ENCODE measurements at places on chromosomes 5 and 9. TPM values are rescaled to one million over a fixed set of nuclear protein-coding genes. Genes with fewer than 3 reads are reported as not detected.

The ARHGEF28 gene
- total RNA-seq: 6.1 TPM

The TAF1L gene
- total RNA-seq: not detected

DNA sequence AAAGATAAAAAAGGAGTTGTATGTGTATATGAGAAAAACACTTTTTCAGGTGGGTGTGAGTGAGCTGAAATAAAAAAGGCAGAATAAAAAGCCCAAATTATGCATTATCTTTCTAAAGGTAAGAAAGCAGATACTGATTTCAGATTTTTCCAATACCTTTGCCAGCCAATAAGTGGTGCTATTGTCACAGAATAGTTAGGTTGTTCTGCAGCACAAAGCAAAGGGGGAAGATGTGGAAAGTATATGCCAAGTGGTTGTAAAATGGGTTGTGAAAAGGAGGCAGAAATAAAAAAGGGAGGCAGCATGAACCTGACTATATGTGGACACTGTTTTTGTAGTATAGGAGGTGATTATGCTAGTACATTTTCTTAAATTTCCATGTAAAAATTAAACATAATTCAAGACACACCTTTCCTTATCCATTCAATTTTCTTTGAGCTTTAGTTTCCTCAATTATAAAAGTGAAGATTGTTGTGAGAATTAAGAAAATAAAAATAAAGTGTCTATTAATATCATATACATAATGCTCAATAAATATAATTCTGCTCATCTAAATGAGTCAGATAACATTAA is 106.7 kb downstream of the SMIM15 start:
- DNase-seq: no peak
- H3K27ac ChIP-seq: no peak overlapping the region
- peaks cover 32% of the 10 kb centered on the region for H3K4me1 ChIP-seq

DNA sequence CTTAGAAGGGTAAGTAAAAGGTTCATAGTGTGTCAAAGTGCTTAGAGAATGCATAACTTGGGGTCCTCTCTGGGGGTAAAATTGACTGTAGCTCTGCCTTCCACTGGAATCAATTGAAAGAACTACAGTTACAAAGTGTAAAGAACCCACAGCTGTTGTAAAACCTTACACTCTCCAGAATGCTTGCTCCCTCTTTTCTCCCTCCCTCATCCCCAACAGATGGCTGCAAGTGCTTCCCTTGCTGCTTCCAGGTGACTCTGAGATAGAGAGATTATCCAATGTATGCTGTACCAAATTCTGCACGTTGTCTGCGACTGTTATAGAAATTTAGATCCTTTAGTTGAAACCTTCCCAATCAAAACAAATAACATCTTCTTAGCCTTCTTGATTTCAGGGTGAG is 126.0 kb downstream of the STK32A start:
- no peaks in the 10 kb centered on the region for H3K4me1 ChIP-seq
- peaks cover 8% of the 10 kb centered on the region for H3K27me3 ChIP-seq
- no peak overlapping the region for H3K4me3 ChIP-seq
- no peak for DNase-seq
- H3K36me3 ChIP-seq: no peaks in the 10 kb centered on the region

DNA sequence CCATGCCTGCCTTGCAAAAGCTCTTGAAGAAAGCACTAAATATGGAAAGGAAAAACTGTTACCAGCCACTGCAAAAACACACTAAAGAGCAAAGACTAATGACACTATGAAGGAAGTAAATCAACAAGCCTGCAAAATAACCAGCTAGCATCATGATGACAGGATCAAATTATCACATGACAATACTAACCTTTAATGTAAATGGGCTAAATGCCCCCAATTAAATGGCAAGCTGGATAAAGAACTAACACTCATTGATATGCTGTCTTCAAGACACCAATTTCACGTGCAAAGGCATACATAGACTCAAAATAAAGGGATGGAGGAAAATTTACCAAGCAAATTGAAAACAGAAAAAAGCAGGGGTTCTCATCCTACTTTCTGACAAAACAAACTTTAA is 231.8 kb upstream of the RGMB start:
- H3K27me3 ChIP-seq: no peaks in the 10 kb centered on the region
- H3K4me1 ChIP-seq: no peaks in the 10 kb centered on the region
- no peak overlapping the region for H3K27ac ChIP-seq
- H3K36me3 ChIP-seq: no peaks in the 10 kb centered on the region

DNA sequence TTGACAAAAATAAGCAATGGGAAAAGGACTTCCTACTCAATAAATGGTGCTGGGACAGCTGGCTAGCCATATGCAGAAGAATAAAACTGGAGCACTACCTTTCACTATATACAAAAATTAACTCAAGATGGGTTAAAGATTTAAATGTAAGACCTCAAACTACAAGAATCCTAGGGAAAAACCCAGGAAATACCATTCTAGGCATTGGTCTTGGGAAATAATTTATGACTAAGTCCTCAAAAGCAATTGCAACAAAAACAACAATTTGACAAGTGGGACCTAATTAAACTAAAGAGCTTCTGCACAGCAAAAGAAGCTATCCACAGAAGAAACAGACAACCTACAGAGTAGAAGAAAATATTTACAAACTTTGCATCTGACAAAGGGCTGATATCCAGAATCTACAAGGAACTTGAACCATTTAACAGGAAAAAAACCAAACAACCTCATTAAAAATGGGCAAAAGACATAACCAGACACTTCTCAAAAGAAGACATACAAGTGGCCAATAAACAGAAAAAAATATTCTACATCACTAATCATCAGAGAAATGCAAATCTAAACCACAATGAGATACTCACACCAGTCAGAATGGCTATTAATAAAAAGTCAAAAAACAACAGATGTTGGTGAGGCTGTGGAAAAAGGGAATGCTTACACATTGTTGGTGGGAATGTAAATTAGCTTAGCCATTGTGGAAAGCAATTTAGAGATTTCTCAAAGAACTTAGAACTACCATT is 75.2 kb upstream of the CPEB4 start:
- H3K4me3 ChIP-seq: no peak overlapping the region
- H3K27ac ChIP-seq: no peak overlapping the region
- H3K27me3 ChIP-seq: no peaks in the 10 kb centered on the region
- no peaks in the 10 kb centered on the region for H3K36me3 ChIP-seq
- DNase-seq: no peak

DNA sequence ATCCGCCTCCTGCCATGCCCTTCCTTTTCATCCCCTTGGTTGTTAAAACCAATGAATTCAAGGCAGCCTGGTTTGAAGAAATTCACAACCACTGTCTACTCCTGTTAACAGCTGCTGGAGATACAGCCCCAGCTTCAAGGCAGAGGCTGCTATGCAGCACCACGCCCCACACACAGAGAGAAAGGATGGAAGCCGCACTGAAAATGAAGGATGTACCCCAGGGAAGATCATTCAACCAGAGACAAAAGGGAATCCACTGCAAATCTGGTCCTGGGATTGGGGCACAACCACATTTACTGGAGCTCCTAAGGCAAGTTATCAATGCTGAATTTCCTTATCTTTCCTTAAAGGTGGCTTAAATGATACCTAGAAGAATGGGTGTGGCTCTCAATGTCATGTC is 58.7 kb downstream of the DPYSL3 start:
- no peaks in the 10 kb centered on the region for H3K4me1 ChIP-seq
- H3K4me3 ChIP-seq: no peak overlapping the region
- no peak for DNase-seq
- H3K36me3 ChIP-seq: no peaks in the 10 kb centered on the region

DNA sequence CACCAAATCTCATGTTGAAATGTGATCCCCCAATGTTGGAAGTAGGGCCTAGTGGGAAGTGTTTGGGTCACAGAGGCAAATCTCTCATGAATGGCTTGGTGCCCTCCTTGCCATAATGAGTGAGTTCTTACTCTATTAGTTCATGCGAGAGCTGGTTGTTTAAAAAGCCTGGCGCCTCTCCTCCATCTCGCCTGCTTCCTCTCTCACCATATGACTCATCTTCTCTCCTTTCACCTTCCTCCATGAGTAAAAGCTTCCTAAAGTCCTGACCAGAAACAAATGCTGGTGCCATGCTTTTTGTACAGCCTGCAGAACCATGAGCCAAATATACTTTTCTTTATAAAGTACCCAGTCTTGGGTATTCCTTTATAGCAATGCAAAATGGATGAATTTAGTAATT is 20.9 kb upstream of the ARHGAP26 start:
- H3K27ac ChIP-seq: no peak overlapping the region
- H3K36me3 ChIP-seq: no peaks in the 10 kb centered on the region
- H3K4me3 ChIP-seq: no peak overlapping the region
- no peaks in the 10 kb centered on the region for H3K27me3 ChIP-seq

DNA sequence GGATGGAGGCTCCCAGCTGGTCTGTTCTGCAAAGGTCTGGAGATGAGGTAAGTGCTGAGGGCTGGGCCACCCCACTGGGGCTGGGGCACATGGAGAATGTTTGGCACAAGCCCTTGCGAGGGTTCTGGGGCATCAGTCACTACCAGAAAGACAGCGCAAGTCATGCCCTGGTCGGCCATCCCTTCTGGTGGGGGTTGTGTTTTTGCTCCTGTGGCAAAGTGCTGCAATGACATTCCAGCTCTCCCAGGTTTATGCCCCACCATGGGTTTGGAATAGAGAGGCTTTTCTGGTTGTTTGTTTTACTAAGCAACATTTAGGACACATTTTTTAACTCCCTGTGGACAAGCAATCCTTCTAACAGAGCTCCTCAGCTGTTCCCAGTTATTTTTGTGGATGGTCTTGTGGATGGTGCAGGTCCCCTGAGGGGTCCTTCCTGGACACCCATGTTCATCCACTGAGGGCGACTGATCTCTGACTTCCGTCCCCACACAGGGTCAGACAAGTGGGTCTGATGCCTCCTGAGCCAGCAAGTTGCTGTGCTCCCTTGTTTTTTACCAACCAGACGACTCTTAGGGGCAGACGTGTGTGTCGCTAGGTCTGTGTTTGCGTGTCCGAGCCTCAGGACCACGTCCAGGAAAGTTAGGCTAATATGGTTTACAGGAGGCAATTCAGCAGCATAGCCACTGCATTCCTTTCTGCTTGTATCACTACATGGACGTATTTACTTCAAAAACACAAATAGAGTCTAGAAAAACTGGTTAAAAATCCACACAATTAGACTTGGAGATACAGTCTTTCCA is 64.9 kb upstream of the ECM2 start:
- no peak overlapping the region for H3K27ac ChIP-seq
- no peaks in the 10 kb centered on the region for H3K27me3 ChIP-seq

DNA sequence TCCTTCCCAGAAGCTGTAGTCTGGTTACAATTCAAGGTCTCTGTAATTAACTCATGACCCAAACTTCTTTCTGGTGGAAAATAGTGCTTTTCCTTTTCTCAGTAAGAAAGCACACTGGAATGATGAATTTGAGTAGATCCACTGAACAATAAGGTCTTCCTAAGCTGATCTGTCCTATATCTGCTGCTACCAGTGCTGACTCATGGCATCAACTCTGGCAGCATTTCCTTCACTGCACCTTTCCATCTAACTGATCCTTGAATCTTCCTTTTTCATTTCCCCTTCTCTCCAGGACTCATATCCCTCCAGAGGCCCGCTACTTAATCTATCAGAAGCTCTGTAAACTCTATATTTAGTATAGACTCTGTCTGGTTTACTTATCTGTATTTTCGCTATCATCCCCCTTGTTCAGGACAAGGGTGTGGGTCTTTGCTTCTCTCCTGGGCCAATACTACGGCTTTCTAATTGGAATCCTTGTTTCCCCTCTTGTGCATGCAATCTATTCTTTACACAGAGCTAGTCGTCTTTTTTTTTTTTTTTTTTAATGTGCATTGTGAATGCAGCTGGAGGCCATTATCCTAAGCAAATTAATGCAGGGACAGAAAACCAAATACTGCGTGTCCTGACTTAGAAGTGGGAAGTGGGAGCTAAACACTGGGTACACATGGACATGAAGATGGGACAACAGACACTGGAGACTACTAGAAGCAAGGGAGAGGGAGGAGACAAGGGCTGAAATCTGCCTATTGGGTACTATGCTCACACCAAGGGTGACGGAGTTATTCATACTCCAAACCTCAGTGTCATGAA is 192.2 kb upstream of the RPS23 start:
- H3K36me3 ChIP-seq: no peaks in the 10 kb centered on the region
- no peaks in the 10 kb centered on the region for H3K4me1 ChIP-seq
- no peak for DNase-seq
- no peak overlapping the region for H3K4me3 ChIP-seq
- H3K27ac ChIP-seq: no peak overlapping the region
